Activated T-helper 9 cell treated with anti-CD3 and anti-CD28 coated beads, Interleukin-2, amount 50 U/mL, for 16 hours (primary cell): ENCODE measurements at places on chromosomes 16 and 17.

DNA sequence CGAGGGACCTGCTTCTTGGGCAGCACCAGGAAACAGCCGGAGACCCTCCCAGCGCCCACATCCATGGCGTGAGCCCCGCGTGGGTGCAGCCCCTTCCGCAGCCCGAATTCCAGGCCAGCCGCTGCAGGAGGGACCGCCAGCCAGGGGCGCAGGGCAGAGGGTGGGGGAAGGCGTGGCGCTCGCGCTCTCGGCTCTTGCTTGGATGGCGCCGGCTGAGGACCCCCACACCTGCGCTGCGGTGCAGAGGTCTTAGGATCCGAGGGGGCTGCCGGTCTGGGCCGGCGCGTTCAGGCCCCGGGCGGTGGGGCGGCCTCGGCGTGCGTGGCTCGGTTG, 28.8 kb downstream of the ACTG1 start:
- DNase-seq = no peak

DNA sequence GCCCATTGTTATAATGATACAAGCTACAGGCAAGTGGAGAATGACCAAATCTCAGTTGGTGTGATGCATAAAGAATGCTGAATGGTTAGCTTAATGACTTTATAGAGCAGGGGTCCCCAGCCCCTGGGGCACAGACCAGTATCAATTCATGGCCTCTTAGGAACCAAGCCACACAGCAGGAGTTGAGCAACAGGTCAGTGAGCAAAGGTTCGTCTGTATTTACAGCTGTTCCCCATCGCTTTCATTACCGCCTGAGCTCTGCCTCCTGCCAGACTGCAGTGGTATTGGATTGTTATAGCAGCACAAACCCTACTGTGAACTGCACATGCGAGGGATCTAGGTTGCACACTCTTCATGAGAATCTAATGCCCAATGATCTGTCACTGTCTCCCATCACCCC, 114.0 kb upstream of the ZFHX3 start:
- DNase-seq = no peak

DNA sequence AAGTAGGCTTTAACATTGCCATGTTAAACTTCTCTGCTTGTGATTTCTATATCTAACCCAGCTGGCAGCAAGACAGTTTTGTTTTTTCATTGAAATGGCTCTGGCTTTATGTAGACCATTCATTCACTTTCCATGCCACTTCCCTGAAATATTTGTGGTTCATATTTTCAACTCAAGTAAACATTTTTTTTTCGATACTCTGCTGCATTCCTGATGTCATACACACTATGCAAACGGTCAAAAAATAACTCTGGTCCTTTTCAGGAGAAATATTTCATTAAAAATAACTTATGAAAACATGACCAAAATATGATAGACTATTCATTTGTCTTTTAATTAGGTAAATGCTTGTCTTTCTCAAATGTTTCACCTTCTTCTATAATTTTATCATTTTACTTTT, 116.3 kb downstream of the USP22 start:
- no peak for DNase-seq

- DNase-seq = no peak
These were observed 10.4 kb upstream of the WFDC1 start for GRCh38 chr16:84284154-84284722.

DNA sequence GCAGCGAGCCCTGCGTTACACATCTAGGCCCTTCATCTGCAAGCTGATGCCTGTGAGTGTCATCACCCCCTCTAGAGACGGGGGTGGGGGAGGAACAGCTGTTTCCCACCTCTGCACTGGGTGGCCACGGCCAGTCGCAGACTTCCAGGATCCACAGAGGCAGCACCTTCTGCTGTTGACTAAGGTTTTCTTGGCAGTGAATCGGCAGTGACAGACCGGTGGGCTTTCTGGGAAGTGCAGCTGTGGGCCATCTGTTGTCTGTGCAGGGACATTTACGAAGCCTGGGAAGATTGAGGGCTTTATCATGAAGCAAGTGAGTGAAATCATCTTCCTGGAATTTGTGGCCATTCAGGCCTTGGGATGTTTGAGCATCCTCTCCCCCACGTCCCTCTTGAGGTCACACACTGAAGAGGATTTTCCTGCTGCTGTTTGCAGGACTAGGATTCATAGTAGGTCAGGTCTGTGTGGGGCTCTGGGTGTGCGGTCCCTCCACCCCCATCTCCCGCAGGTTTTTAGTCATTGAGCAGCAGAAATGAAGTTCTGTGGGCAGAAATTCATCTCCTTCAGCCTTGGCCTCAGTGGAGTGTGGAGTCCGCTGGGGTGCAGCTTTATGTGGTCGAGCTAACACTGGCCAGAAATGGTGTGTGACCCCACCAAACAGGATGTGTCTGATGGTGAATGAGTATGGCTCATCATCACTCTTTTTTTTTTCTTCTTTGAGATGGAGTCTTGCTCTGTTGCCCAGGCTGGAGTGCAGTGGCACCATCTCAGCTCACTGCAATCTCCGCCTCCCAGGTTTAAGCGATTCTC, 12.0 kb downstream of the PGS1 start:
- no peak for DNase-seq

DNA sequence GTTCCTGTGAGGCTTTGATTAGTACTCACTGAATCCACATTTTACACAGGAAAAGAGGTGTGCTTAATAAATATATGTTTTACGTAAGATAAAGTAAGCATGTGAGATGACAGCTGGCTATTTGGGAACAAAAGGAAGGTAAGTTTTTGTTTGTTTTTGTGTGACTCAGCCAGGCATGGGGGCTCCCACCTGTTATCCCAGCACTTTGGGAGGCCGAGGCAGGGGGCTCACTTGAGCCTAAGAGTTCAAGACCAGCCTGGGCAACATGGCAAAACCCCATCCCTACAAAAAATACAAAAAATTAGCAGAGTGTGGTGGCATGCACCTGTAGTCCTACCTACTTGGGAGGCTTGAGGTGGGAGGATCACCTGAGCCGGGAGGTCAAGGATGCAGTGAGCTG, 17.9 kb downstream of the GPR142 start:
- DNase-seq = no peak

GRCh38 chr17:31581491-31581890, 190.0 kb downstream of the RAB11FIP4 start:
- DNase-seq = no peak

GRCh38 chr16:65737831-65738230, 616.0 kb upstream of the CDH11 start:
- no peak for DNase-seq
